ENCODE measurements at places on chromosomes 12 and 14.

- DNase-seq: no peak
Measured at GRCh38 chr14:77105145-77105939, 7.3 kb downstream of the CIPC start.

- DNase-seq: no peak
Measured at GRCh38 chr12:1293901-1294300, 300.5 kb downstream of the FBXL14 start.

GRCh38 chr14:74907744-74908143 is 15.3 kb downstream of the RPS6KL1 start:
- no peak for DNase-seq

DNA sequence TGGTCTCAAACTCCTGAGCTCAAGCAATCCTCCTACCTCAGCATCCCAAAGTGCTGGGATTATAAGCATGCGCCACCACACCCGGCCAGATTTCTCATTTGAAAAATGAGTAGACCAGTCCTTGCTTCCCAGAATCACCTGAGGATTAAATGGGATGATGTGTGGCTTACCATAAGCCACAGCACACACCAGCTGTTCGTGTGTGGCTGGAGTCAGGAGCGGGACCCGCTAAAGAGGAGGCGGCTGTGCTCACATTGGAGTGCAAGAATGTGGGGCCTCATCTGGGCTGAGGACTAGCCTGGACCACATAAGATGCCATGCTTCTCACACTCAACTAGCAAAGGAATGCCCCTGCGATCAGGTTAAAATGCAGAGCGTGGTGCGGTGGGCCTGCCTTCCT is 6.7 kb upstream of the ALDH2 start:
- no peak for DNase-seq

GRCh38 chr14:52834440-52834842 is 43.0 kb upstream of the GNPNAT1 start:
- no peak for DNase-seq

DNA sequence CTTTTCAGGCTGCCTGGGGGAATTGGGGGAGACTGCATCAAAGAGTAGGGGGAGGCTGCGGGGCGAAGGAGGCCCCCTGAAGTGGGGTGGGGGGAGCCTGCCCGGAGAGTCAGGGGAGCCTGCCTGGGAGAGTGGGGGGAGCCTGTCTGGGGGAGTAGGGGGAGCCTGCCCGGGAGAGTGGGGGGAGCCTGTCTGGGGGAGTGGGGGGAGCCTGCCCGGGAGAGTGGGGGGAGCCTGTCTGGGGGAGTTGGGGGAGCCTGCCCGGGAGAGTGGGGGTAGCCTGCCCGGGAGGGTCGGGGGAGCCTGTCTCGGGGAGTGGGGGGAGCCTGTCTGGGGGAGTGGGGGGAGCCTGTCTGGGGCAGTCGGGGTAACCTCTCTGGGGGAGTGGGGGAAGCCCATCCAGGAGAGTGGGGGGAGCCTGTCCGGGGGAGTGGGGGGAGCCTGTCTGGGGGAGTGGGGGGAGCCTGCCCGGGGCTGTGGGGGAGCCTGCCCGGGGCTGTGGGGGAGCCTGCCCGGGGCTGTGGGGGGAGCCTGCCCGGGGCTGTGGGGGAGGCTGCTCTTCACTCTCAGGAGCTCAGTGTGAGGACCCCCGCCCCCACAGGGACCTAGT is 6.5 kb upstream of the DEGS2 start:
- DNase-seq: no peak

GRCh38 chr12:3061059-3061458 is 16.1 kb upstream of the TSPAN9 start:
- no peak for DNase-seq

DNA sequence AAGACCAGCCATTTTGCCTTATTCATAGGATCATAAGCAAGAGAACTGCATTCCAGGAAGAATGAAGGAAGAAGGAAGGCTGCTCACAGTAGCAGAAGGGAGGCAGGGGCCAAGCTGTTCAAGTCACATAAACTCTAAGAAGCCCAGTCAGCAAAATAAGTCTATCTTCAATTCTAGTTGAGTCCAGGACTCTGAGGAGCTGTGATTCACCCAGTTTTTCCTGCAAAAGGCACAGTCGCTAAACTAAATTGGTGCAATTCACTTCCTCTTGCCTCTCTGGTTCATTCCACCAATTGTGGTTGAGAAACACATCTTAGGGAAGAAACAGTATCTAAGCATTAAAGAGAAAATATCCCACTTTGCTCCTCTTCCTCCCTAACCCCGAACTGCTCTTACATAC is 9.8 kb downstream of the ZNF641 start:
- no peak for DNase-seq

GRCh38 chr12:105214148-105214547 is 21.8 kb downstream of the APPL2 start:
- DNase-seq: no peak

GRCh38 chr12:21155522-21156351 is 24.7 kb downstream of the SLCO1B1 start:
- DNase-seq: no peak

GRCh38 chr14:34539407-34540180 is at the start of gene EAPP:
Gene EAPP, minus strand, starts transcription at chr14:34539701. Its CDS starts 73 bp downstream, at chr14:34539628.
- DNase-seq: peak; percentile 97

DNA sequence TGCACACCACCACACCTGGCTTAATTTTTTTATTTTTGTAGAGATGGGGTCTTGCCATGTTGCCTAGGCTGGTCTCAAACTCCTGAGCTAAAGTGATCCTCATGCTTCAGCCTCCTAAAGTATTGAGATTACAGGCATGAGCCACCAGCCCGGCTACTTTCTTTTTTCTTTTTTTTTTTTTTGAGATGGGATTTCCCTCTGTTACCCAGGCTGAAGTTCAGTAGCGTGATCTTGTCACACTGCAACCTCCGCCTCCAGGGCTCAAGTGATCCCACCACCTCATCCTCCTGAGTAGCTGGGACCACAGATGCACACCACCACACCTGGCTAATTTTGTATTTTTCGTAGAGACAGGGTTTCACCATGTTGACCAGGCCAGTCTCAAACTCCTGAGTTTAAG is 51.1 kb downstream of the LIMA1 start:
- DNase-seq: no peak

- DNase-seq: no peak
Measured at GRCh38 chr14:54929556-54929955, 26.9 kb upstream of the GCH1 start.

GRCh38 chr14:36583242-36583892 is 953 bp upstream of the NKX2-8 start:
- DNase-seq: no peak

GRCh38 chr14:62369919-62370560 is 607.8 kb downstream of the SNAPC1 start:
- DNase-seq: no peak

Measured in CD4-positive, alpha-beta T cell treated with Interleukin-10 for 1 hour (primary cell).